ENCODE measurements at places on chromosomes 3 and 15. TPM values are rescaled to one million over a fixed set of nuclear protein-coding genes. Genes with fewer than 3 reads are reported as not detected.

DNA sequence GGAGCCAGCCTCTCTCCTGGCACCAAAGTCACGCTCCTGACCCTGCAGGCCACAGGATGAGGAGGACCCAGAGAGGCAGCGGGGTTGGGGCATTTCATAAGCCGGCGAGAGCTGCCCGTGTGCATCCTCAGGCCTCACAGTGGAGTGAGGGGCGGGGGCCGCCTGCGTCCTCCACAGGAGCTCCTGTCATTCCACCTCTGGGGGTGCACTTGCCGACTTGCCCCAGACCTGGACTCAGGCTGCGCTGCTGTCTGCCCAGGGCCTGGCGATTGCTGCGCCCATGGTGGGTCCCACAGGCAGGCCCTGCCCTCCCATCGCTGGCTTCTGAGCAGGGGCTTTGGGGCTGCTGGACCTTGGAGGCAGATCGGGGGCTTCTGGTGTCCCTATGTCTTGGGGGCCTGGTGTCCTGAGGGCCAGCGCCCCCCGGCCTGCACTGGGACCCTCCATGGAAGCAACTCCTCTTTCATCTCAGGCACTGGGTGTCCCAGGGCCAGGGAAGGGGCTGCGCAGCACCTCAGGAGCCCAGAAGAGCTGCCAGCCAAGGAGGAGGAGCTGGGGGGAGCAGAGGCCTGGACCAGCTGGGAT, 184.0 kb downstream of the GOLGA6L6 start:
- no peaks in the 10 kb centered on the region for H3K4me1 ChIP-seq
- peak; percentile 45 for DNase-seq
- H3K27me3 ChIP-seq = no peaks in the 10 kb centered on the region
- no peak overlapping the region for H3K4me3 ChIP-seq
- no peak overlapping the region for H3K27ac ChIP-seq

TMC3 gene
- not detected for total RNA-seq

KBTBD13 gene
- not detected for total RNA-seq

ST8SIA2 gene
- total RNA-seq = not detected

GRCh38 chr3:87196879-87197278, 30.2 kb upstream of the CHMP2B start:
- H3K4me3 ChIP-seq = no peak overlapping the region
- no peak overlapping the region for H3K27ac ChIP-seq
- no peak for DNase-seq
- H3K36me3 ChIP-seq = no peaks in the 10 kb centered on the region
- H3K4me1 ChIP-seq = no peaks in the 10 kb centered on the region

DNA sequence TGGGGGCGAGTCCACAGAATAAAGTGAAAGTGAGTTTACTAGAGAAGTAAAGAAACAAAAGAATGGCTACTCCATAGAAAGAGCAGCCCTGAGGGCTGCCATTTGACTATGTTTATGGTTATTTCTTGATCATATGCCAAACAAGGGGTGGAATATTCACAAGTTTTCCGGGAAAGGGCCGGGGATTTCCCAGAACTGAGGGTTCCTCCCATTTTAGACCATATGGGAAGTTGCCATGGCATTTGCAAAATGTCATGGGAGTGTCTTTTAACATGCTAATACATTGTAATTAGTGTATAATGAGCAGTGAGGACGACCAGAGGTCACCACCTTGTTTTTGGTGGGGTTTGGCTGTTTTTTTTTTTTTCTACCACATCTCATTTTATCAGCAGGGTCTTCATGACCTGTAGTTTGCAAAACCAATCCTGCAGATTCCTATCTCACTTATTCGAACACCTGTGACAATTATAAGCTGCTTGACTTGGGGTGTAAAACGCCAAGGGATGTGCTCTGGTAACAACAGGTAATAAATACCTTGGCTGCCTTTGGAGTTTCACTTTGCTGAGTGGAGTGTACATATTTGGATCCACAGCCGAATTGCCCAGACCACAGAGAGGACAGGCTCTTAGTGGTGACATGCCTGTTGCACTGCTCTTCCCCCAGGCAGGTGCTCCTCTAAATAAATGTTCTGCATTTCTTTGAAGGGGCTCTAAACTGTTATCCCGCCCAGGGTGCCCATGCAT, 43.6 kb downstream of the C2CD4B start:
- H3K27ac ChIP-seq = no peak overlapping the region
- no peaks in the 10 kb centered on the region for H3K36me3 ChIP-seq
- H3K4me3 ChIP-seq = no peak overlapping the region
- H3K4me1 ChIP-seq = no peaks in the 10 kb centered on the region

DNA sequence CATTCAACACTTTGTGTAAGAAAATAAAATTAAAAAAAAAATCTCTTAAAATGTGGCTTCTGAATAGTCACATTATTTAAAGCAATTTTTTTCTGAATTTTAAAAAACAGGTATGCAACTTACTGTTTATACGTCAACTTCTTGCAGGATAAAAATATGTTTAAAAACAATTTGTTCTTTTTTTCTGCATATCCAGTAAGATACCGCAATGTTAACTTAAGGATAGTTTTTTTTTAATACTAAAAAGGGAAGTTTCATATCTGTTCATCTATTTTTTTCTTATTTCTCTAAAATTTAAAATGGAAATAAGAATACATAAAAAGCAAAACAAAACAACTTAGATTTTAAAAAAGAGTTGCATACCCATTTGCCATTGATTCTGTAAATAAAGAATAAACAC, 27.4 kb downstream of the GOLIM4 start:
- no peak overlapping the region for H3K27ac ChIP-seq
- H3K36me3 ChIP-seq = no peaks in the 10 kb centered on the region

DNA sequence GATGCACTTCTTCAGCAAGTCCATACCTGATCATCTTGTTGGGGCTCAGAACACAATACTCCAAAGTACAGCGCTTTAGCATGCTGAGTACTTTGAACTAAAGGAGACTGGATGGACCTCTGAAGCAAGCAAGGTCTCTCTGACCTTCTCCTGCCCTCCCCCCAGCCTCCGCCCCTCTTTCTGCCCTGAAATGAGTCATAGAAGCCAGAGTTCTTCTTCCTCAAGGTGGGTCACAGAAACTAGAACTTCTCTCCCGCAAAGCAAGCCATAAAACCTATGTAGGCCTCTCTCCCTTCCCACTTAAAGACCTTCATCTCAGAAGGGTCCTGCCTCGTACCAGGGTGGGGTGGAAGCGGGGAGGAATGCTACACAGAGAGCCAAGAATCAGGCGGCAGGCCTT, 230.5 kb upstream of the PROK2 start:
- no peak overlapping the region for H3K4me3 ChIP-seq
- no peak for DNase-seq
- no peaks in the 10 kb centered on the region for H3K27me3 ChIP-seq
- H3K36me3 ChIP-seq = no peaks in the 10 kb centered on the region
- H3K27ac ChIP-seq = no peak overlapping the region

PPM1L gene
- 12.8 TPM for total RNA-seq

GRCh38 chr3:30112902-30113484, 493.4 kb upstream of the TGFBR2 start:
- H3K27ac ChIP-seq = no peak overlapping the region
- H3K27me3 ChIP-seq = no peaks in the 10 kb centered on the region
- DNase-seq = no peak
- H3K36me3 ChIP-seq = no peaks in the 10 kb centered on the region
- no peaks in the 10 kb centered on the region for H3K4me1 ChIP-seq

DNAH12 gene
- total RNA-seq = 0.32 TPM

- no peak overlapping the region for H3K27ac ChIP-seq
- no peak overlapping the region for H3K4me3 ChIP-seq
- no peaks in the 10 kb centered on the region for H3K27me3 ChIP-seq
- H3K36me3 ChIP-seq = no peaks in the 10 kb centered on the region
These were observed 89.2 kb upstream of the RORA start for GRCh38 chr15:61318301-61318700.

DNA sequence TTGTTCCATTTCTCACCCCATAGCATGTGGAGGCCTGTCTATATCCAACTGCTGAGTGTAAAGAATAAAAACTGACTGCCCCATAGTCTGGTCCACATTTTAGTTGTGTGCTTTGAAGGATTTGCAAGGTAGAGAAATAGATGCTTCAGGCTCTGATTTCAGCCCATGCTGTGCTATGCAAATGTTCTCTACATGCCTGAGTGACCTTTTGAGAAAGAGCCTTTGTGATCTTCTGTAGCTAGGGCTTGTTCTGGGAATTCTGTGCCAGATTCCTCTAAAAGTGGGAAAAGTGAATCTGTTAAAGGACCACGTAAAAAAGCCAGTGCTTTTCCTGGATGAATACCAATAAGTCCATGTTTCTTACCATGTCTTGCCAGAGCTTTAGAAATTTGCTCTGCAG, 5.2 kb downstream of the KCTD6 start:
- no peaks in the 10 kb centered on the region for H3K36me3 ChIP-seq
- H3K27ac ChIP-seq = no peak overlapping the region
- no peak overlapping the region for H3K4me3 ChIP-seq
- H3K27me3 ChIP-seq = no peaks in the 10 kb centered on the region
- no peaks in the 10 kb centered on the region for H3K4me1 ChIP-seq

DNA sequence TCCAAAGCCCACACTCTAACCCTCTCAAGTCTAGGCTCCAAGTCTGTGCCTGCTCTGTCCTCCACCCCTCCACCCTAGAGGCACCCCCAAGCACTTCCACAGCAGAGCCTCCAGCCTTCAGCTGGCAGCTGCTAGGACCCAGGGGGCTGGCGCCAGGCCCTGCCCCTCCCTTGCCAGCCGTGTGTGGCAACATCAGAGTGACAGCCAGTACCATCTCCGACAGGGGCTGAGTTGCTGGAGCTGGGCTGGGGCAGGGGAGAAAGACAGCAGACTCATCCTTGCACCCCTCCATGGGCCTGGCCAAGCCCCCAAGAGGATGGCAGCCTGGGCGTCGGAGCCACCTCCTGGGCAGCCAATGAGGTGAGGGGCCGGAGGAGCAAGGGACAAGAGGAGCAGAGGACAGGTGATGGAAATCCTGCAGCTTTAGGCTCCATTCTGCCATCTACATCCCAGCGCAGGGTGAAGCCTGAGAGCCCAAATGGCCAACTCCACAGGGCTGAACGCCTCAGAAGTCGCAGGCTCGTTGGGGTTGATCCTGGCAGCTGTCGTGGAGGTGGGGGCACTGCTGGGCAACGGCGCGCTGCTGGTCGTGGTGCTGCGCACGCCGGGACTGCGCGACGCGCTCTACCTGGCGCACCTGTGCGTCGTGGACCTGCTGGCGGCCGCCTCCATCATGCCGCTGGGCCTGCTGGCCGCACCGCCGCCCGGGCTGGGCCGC, at the start of gene GPR62:
Gene GPR62 (plus strand): TSS at position 207 of the 718 bp plus-strand sequence. CDS start 272 bp downstream, at position 479.
- peaks cover 5% of the 10 kb centered on the region for H3K4me1 ChIP-seq
- no peak for DNase-seq
- H3K27me3 ChIP-seq = no peaks in the 10 kb centered on the region
- no peaks in the 10 kb centered on the region for H3K36me3 ChIP-seq

TTC21A gene
- 16.1 TPM for total RNA-seq

DLEC1 gene
- total RNA-seq = 1.1 TPM

DNA sequence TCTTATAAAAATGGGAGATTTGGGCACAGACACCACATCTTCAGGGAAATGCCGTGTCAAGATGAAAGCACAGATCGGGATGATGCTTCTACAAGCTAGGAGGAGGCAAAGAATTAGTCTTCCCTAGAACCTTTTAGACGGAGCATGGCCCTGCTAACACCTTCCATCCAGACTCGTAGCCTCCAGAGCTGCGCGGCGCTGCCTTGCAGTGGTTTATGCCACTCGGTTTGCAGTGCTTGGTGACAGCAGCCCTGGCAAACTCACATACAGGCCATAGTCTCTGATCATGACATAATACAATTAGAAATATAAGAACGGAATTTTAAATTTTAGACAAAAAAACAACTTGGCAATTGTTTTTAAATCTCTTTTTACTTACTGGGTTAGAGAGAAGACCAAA, 37.1 kb upstream of the SLC41A3 start:
- H3K27me3 ChIP-seq = no peaks in the 10 kb centered on the region
- no peak for DNase-seq
- no peak overlapping the region for H3K27ac ChIP-seq
- no peaks in the 10 kb centered on the region for H3K36me3 ChIP-seq

- H3K36me3 ChIP-seq = no peaks in the 10 kb centered on the region
- no peak for DNase-seq
- H3K4me3 ChIP-seq = no peak overlapping the region
- no peaks in the 10 kb centered on the region for H3K27me3 ChIP-seq
- H3K27ac ChIP-seq = no peak overlapping the region
These were observed 268.0 kb upstream of the ARRDC4 start for GRCh38 chr15:97692301-97693015.

GRCh38 chr15:81819924-81820635, 225.7 kb downstream of the MEX3B start:
- no peak for DNase-seq
- H3K27me3 ChIP-seq = no peaks in the 10 kb centered on the region
- no peak overlapping the region for H3K4me3 ChIP-seq
- H3K4me1 ChIP-seq = no peaks in the 10 kb centered on the region
- no peaks in the 10 kb centered on the region for H3K36me3 ChIP-seq
- no peak overlapping the region for H3K27ac ChIP-seq

ARGFX gene
- not detected for total RNA-seq

DGKG gene
- total RNA-seq = 2.3 TPM

GRCh38 chr15:51382787-51383186, 41.3 kb downstream of the GLDN start:
- no peak overlapping the region for H3K4me3 ChIP-seq
- peaks cover 4% of the 10 kb centered on the region for H3K27me3 ChIP-seq
- no peak overlapping the region for H3K27ac ChIP-seq
- no peaks in the 10 kb centered on the region for H3K4me1 ChIP-seq

LRRC15 gene
- 0.48 TPM for total RNA-seq

DNA sequence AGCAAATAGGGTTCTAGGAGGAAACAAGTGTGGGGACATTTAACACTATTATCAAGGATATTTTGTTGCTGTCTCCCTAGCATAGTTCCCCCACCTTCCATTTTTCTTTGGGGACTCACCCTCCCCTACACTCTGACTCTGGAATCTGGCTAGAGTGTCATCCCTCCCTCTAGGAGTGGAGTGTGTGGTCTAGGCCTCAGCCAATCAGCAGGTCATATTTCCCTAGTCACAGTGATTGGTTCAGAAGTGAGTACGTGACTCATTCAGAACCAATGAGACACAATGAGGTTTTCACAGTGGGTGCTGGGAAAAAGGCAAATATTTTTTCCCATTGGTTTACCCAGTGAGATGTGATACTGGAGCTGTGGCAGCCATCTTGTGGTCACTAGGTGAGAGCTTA, 234.4 kb downstream of the SHQ1 start:
- no peaks in the 10 kb centered on the region for H3K4me1 ChIP-seq
- no peak overlapping the region for H3K27ac ChIP-seq
- H3K27me3 ChIP-seq = no peaks in the 10 kb centered on the region
- no peak for DNase-seq
- no peaks in the 10 kb centered on the region for H3K36me3 ChIP-seq

MYO5C gene
- 51.5 TPM for total RNA-seq

DNA sequence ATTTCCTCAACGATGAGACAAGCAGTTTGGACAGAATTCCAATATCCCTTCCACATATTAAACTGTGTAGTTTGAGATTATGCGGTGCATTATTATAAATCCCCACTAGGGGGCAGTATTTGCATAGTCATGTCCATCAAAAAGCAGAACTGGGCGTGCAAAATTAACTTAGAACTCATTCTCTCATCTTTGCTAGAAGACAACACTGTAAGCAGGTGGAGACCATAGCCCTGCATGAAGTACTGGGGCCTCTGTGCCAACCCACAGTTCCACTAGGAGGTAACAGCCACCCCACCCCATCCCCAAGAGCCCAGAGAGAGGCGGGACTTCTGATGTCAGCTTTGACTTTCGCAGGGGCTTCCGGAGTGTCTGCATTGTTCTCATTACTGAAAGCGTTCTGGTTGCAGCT, 106.6 kb upstream of the TMC3 start:
- no peaks in the 10 kb centered on the region for H3K36me3 ChIP-seq
- no peak for DNase-seq
- H3K4me1 ChIP-seq = no peaks in the 10 kb centered on the region
- H3K27me3 ChIP-seq = no peaks in the 10 kb centered on the region
- no peak overlapping the region for H3K4me3 ChIP-seq

OXTR gene
- 0.32 TPM for total RNA-seq

TPRG1 gene
- 65.9 TPM for total RNA-seq
